CD4-positive, alpha-beta T cell treated with Interferon gamma for 1 hour (primary cell): ENCODE measurements at places on chromosomes 12 and 14.

DNA sequence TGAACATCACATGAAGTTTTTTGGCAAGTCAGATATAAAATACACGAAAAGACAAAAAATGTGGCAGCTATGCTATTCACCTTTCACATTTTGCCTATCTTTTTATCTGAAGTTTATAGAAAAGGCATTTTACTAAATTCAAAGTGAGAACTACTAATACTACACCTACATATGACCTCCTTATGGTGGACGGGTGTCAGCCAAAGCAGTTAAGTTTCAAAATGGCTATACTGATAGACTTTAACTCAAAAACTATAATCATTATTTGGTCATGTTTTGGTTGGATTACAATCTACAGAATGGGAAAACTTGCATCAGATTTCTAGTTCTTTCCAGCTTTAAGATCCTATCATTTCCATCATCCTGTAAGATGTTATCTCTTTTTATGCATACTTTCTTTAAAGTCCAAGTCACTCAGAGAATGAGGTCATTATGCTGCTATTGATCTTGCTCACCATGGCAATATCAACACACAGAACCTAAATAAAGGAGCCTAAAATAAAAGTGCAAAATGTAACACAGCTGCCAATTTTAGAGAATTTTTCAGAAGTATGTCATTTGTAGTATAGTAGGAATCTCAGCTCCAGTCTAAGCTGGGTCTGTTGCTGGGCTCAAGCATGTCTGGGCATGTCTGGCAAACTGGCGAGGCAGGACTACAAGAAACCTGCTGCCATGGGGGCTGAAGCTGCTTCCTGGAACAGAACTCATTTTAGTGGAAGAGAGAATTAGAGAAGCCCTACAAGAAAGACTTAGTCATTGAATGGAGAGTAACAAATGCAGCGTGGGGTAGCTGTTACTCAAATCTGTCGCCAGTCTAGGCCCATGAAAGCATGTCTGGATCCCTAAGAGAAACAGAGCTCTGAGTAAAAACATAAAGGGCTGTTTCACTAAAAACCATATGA is 7.6 kb upstream of the AEBP2 start:
- DNase-seq = no peak

- peak; percentile 44 for DNase-seq
These were observed 7.1 kb upstream of the SMUG1 start for GRCh38 chr12:54195737-54196347.

DNA sequence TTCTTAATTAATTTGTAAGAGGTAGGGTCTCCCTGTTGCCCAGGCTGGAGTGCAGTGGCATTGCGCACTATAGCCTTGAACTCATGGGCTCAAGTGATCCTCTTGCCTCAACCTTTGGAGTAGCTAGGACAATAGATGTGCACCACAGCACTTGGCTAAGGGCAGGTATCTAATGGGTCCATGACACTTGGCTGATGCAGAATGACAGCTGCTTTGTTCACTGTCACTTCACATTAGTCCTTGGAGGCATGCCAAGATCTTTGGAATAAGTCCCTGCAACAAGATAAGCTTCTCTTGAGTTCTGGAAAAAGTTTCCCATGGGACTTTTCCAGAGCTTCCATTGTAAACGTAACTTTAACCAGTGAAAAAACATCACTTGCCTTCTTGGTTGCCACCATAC is 23.4 kb downstream of the COQ6 start:
- DNase-seq = no peak

DNA sequence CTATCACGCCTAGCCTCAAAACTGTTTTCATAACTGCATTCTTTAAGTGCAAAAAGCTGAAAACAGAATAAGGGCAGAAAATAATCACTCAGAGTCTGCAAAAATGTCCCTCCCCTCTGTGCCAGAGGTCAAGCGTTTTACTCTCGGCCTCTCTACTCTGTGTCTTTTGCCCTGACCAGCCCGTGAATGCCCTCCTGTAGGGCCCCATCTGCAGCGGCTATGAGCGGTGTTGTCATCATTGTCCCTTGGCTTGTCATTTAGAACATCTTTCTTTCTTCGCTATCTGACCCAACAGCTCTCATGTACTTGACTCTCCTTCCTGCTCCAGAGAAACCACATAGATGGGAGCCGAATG is 21.7 kb downstream of the ELK3 start:
- DNase-seq = no peak

GRCh38 chr12:15856097-15856982 is 25.8 kb upstream of the STRAP start:
- DNase-seq = no peak

GRCh38 chr12:40439771-40440492 is 215.1 kb downstream of the LRRK2 start:
- no peak for DNase-seq

- peak; percentile 49 for DNase-seq
These were observed 93.8 kb downstream of the RFLNA start for GRCh38 chr12:124388679-124389137.

GRCh38 chr14:24705840-24706239 is 71.8 kb upstream of the GZMB start:
- DNase-seq = no peak

DNA sequence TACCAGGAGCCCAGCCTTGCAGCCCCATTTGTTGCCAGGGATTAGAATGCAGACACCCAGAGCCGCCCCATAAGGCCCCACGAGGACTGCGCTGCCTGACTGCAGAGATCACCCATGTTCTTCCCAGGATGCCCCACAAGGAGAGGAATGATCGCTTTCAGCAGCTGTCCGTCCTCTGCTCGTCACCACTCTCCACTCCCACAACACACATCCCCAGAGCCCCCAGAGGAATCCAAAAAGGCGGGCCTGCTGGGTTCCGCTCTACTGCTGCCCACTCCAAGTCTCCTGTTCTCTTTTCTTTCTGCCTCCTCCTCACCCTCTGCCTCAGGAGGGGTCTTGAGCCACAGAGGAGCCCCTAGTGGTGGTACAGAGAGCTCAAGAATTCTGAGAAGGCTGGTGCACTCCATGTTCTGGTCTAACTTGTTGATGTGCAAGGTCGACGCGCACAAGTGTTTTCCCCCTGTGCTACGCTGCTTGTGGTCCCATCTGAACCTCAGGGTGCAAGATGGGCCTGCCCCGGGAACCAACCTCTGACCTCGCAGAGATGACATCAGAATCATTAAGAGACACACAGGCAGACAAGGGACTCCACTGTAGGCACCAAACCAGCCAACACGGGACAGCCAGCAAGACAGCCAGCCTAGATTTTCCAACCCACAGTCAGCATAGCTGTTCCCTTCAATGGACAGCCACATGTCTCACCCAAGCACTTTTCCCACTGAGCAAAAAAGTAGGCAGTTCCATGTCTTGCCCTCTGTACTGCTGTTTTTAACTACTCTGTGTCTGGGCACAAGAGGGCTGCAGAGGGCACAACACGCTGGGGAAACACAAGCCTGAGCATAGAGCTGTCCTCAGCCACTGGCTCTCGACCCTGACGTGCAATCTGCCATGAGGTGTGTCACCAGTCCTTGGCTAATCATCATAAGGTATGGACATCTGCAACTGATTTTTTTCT is 29.9 kb downstream of the PXN start:
- DNase-seq = peak; percentile 26

DNA sequence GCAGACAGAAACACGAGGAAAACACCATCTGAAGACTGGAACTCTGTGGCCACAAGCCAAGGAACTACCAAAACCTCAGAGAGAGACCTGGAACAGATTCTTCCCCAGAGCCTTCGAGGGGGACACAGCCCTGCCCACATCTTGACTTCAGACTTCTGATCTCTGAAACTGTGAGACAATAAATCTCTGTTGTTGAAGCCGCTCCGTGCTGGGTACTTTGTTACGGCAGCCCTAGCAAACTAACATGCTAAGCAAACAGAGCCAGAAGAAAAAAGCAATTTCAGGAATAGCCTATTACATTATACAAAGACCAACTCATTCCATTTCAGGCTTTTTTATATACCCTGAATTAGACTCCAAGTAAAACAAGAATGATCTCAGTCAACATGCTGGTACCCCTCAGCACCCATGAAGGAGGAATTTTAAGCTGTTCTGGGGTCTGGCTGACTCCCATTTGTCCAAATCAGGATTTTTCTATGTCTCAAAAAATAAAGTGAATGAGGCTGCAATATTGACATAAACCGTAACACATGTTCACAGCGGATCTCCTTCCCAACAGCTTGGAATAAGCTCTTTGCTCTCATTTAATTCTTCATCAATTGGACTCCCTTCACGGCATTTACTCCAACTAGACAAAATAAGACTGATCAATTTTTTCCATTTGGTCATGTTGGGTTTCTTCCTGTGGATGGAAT is 190.1 kb downstream of the FOXN3 start:
- DNase-seq = no peak

- DNase-seq = no peak
These were observed 25.0 kb downstream of the HIF1A start for GRCh38 chr14:61720294-61720661.

DNA sequence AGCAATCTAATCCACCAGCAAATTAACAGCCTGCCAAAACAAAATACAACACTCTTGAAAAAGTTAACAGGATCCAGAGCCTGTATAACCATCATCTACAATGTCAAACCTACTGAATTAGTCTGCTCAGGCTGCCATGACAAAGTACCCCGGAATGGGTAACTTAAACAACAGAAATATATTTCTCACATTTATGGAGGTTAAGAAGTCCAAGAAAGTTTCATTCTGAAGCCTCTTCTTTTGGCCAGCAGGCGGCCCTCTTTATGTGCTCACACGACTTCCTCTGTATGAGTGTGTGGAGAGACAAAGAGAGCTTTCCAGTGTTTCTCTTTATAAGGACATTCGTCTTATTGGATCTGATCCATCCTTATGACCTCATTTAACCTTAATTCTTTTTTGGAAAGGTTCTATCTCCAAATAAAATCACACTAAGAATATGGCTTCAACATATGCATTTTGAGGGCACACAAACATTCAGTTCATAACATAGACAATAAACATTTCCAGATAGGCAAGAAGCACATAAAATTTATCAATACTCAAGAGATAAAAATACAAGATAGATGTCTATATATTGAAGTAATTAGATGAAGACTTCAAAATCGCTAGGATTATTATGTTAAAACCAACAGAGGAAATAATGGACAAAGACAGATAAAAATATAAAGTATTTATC is 5.9 kb upstream of the RERG start:
- no peak for DNase-seq

DNA sequence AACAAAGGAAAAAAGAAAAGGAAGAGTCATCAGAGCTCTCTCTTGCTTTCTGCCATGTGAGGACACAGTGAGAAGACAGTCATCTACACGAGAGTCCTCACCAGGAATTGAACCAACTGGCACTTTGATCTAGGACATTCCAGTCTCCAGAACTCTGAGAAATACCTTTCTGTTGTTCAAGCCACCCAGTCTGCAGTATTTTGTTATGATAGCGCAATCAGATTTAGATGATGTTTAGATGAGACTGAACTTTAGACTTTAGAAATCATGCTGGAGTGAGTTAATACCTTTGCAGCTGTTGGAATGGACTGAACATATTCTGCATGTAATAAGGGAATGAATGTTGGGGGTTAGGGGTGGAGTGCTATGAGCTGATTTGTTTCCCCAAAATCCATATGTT is 28.1 kb upstream of the RAB21 start:
- DNase-seq = no peak

- DNase-seq = no peak
These were observed 303.3 kb downstream of the DPF3 start for GRCh38 chr14:72590577-72590976.

- no peak for DNase-seq
These were observed 3.3 kb downstream of the EEF1AKMT3 start for GRCh38 chr12:57775563-57776246.
